Spinal cord (tissue), 10 donors: ENCODE measurements at places on chromosomes 6 and 20. TPM values are rescaled to one million over a fixed set of nuclear protein-coding genes. Genes with fewer than 3 reads are reported as not detected.

The SENP6 gene
- 174 TPM for total RNA-seq

- no peak for DNase-seq
Measured at GRCh38 chr20:4051413-4052138, 36.2 kb upstream of the RNF24 start.

The PSORS1C2 gene
- total RNA-seq: not detected

- no peak for DNase-seq
Measured at GRCh38 chr6:147621263-147621662, 112.8 kb downstream of the SAMD5 start.

The MYO6 gene
- 28.7 TPM for total RNA-seq

GRCh38 chr20:46937157-46937523 lies 42.5 kb downstream of the EYA2 start:
- DNase-seq: no peak

GRCh38 chr6:32664827-32665362 lies 1.6 kb downstream of the HLA-DQB1 start:
- DNase-seq: peak; percentile 6

The NMBR gene
- total RNA-seq: 1.5 TPM

DNA sequence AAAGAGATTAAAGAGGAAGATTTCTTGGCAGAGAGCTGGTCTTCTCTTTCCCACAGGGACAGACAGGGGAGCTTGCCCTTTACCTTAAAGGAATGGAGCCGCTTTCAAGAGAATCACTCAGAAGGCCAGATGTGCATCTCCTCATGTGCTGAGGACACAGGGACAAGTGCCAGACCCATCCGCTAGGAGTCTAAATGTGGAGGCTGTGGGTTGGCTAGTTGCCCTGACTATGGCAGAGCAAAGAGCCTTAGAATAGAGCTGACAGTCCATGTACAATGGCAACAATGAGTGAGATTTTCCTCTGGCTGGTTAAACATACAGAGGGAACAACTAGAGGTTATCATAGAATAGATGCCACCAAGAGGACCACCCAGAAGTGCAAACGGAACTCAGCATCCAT lies 7.3 kb upstream of the DOK5 start:
- DNase-seq: peak; percentile 34

The MLN gene
- total RNA-seq: 0.39 TPM

- no peak for DNase-seq
Measured at GRCh38 chr6:17007749-17008148, 94.1 kb upstream of the STMND1 start.

The SULF2 gene
- 78.8 TPM for total RNA-seq

DNA sequence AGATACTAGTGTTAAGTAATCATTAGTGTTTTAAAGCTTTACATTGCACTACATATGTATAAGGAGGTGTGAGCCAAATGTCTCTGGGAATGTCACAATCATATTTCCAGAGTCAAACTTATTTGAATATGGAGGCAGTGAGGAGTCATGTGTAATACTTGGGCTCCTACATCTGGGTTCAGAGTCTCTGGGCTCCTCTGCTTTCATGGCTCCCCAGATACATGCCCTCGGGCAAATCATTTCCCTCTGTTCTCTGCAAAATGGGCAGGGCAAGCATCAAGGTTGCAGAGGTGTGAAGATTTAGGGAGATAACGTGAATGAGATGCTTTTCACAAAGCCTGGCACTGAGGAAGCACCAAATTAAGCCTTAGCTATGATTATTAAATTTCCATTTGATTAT lies 138.3 kb upstream of the SGK1 start:
- no peak for DNase-seq

- no peak for DNase-seq
Measured at GRCh38 chr20:62354811-62355341, 12.2 kb downstream of the LAMA5 start.

DNA sequence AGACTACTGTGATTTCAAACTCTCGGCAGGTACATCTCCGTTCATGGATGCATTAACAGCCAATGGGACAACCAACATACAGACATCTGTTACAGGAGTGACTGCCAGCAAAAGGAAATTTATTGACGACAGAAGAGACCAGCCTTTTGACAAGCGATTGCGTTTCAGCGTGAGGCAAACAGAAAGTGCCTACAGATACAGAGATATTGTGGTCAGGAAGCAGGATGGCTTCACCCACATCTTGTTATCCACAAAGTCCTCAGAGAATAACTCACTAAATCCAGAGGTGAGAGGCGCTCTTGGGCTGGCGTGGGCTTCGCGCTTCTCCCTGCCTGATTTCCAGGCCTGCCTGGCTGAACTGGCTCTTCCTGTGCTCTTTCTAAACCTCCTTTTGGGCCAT lies 68.4 kb downstream of the RPP40 start:
- DNase-seq: no peak

DNA sequence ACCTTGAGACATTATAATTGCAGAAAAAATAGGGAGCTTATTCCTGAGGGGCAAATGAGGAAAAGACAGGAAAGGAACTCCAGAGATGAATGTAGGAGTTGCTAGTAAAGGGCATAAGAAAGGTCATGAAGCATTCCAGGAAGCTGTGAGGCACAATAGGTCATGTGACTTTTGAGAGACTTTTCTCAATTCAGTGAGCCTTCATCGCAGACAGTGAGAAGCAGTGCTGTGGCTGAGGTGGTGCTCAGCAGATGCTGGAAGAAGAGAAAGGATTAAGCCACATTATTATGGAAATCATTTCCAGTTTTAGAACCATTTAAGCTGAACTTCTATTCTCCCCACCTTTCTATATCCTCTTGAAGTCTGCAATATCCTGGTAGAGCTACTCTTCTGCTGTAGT lies 4.1 kb downstream of the SPTLC3 start:
- DNase-seq: no peak

The PRDM13 gene
- 0.33 TPM for total RNA-seq
